ENCODE measurements at places on chromosomes 1 and 21.
A peak's percentile ranks its signal among the peaks of the same experiment; 100 is the strongest.

GRCh38 chr1:203640117-203640516, 13.5 kb downstream of the ATP2B4 start:
- DNase-seq, result no peak

GRCh38 chr1:17342014-17342441, 30.0 kb upstream of the PADI6 start:
- DNase-seq, result no peak

DNA sequence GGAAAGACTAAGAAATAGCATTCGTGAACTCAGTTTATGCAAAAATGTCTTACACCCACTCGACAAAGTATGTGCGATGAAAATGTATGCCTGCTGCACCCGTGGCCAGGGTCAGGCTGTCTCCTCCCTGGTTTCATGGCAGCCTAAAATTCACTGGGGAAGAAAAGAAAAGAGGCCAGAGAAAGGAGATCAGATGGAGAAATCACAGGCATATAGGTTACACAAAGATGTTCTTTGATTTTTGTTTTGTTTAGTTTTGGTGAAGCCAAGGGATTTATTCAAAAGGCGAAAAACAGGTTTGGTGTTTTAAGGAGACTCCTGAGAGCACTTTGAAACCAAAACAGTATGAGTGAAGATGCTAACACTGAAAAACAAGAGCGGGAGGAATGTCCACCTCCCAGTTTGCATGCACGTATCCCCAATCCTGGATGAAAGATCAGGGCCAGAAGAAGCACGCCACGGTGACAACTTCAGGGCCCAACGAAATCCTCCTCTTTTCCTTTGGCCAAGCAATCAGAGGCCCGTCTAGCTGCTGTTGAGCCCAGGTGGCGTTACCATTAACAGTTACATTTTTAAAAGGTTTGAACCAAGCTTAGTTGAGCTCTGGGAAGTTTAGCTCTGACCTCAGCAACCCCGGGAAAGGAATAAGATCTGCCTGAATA, 992 bp upstream of the SSX2IP start:
- no peak for DNase-seq

- DNase-seq, result peak; percentile 81
Measured at GRCh38 chr1:21939650-21940374, 2.7 kb upstream of the HSPG2 start.

- no peak for DNase-seq
Measured at GRCh38 chr1:3320246-3321152, 134.0 kb upstream of the ARHGEF16 start.

- no peak for DNase-seq
Measured at GRCh38 chr1:230316864-230317745, 109.0 kb downstream of the PGBD5 start.

- peak; percentile 19 for DNase-seq
Measured at GRCh38 chr1:175191659-175192058, 917 bp downstream of the KIAA0040 start.

- DNase-seq, result peak; percentile 75
Measured at GRCh38 chr1:62407398-62408009, 29.3 kb upstream of the USP1 start.
